ENCODE measurements at places on chromosomes 7 and 10.

DNA sequence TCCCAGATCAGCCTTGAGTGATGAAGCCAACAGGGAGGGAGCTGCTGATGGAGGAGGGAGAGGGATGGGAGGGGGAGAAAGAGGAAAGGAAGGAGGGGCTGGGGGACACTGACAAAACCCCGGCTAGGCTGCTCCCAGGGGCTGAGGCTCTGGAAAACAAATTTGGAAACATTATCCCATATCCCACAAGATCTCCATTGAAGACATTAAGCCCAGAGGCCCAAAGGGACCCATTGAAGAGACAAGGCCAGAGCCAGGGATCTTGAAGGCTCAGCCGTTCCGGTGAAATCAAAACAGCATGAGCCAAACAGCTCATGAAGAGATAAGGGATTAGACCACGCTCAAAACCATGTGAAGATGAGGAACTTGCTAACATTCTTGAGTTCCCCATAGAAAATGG is 184.3 kb upstream of the ITGB1 start:
- DNase-seq, result no peak

DNA sequence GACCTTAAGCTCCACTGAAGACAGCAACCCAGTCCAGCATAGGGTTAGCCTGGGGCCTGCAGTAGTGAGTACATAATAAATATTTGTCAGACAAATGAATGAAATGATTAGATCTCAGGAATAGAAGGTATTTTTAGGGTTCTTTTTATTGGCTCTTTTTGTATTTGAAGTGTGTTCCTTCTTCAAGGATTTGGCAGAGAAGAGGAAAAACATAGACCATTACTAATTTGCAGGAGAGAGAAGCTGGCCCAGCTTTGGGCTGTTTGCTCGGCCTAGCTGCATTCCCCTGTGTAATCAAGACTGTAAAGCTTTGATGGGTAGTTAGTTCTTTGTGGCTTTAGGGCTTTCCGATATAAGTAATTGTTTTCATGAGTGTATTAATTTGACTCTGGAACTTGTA is 64.2 kb downstream of the CNNM2 start:
- no peak for DNase-seq

GRCh38 chr10:5523796-5524574 is 776 bp upstream of the CALML3 start:
- DNase-seq, result no peak

DNA sequence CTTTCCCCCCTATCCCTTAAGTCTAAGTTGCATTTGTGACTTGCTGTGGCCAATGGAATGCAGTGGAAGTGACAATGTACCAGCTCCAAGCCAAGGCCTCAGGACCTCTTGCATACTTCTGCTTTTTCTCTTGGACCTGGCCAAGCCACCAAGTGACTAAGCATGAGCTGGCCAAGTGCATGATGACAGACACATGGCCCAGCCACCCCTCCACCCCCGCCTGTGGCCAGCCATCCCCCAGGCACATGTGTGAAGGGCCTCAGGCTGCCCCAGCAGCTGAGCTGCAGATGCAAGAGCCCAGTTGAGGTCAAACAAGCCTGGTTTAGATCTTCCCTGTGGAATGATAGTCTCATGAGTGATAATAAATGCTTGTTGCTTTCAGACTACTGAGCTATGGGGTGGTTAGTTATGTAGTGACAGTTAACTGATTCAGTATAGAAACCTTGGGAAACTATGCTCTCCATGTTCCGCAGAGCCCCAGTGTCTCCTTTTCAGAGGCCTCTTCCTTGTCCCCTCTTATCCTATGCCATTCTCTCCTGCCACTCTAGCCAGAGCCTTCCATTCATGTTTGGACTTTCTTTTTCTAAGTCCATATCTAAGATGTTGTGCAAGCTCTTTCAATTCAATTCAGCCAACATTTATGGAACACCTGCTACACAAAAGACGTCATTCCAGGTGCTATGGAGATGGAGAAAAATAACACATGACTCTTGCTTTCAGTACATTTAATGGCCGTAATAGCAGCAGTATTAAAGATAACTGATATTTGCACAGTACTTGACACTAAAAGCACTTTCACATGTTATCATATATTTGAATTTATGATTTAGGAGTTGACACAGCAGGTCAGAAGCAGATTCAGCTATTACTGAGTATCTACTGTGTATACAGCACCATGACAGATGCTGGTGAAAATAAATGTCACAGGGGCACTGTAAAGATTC is 55.5 kb upstream of the LOXL4 start:
- peak; percentile 72 for DNase-seq

DNA sequence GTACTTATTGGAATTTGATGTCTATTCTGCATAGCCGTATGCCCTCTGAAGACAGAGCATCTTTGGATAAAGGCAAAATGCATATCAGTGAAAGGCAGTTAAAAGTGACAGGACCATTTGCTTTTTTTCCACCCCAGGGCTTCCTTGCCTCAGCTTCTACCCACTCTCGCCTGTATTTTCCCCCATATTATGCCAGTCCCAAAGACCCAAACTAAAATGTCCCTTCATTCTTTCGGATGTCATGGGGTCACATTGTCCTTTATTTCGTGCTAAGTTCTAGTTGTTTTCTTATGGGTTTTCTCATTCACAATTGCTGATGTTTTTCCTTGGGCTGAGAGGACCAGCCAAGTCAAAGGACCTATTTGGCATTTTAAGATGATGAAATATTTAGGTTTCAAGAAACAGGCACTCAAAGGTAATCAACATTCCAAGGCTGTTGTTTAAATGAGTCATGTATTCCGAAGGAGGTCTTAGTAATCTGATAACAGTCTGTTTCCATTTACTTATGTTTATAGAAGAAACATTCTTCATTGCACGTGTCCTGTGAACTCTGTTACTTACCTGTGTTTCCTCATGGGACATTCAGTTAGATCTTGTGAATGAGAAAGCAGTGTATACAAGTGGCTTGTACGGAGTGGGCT is 74.1 kb downstream of the DNAH11 start:
- no peak for DNase-seq

DNA sequence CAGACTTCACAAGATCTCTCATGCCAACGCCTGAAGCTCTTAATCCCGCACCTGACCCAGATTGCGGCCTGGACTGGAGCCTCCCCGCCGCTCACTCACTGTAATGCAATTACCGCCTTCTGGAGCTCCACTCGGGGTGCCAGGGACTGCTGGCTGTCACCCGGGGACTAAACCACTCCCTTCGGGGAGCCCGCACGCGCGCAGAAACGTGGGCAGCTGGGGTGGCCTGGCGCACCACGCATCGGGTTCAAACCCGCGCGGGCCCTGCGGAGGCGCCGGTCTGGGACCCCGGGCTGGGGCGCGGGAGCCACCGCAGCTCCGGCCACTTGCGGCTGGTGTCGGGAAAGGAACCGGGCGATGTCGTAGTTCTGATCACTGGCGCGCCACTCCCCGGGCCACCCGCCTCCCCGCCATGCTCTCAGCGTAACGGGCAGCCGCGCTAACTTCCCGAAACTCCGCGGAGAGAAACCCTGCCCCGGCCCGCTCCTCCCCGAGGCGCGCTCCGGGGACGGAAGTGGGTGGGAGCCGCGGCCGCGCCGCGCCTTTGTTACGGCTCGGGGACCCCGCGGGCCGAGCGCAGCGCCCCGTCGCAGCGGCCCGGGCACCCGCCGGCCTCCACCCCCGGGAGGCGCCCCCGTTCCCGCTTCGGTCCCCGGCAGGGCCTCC is 100.3 kb upstream of the SVIL start:
- peak; percentile 36 for DNase-seq

GRCh38 chr7:16416289-16417282 is 4.8 kb downstream of the CRPPA start:
- DNase-seq, result no peak

DNA sequence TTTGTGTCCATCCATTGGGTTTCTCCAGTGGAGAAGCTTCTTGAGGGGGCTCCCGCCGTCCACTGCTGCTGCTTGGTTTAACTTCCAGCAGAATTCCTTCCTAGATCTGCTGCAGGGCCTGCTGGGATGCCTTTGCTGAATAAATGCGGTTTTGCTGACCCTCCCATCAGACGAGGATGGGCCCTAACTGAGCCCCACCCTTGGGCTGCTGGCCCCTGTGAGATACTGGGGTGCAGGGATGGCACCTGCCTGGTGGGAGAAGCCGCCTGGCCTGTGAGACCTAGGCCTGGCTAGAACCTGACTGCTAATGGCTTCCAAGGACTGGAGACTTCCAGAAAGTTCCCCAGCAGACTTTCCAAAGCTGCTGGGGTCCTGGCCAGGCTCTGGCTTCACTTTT is 43.8 kb downstream of the ZNF467 start:
- no peak for DNase-seq

- DNase-seq, result peak; percentile 31
These were observed 44.3 kb upstream of the PRKAR1B start for GRCh38 chr7:771234-772004.

DNA sequence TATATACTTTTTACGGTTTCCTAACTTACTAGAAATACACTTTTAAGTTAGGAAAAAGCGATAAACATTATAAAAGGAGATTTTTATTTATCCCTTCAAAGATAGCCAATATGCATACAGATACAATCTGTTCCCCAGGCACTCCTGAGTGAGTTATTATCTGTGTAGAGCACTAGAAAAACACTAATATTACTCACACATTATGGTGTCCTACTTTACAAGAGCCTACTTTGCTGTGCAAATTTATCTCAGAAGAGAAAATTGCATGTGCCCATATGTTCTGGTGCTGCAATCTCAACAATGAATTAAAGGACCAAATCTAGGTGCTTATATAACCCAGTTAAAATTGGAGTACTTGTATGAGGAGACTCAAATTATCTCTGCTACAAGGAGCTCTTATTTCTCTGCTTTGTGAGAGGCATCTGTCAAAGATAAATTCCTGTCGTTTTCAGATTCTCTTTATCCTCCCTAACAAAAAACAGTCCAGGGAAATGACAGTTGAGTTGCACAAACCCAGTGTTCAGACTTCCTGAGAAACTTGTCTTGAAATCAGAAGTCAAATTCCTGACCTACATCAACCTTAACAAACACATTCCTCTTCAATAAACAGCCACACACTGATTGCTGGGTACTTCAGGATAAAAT is 28.9 kb downstream of the CPA1 start:
- no peak for DNase-seq

DNA sequence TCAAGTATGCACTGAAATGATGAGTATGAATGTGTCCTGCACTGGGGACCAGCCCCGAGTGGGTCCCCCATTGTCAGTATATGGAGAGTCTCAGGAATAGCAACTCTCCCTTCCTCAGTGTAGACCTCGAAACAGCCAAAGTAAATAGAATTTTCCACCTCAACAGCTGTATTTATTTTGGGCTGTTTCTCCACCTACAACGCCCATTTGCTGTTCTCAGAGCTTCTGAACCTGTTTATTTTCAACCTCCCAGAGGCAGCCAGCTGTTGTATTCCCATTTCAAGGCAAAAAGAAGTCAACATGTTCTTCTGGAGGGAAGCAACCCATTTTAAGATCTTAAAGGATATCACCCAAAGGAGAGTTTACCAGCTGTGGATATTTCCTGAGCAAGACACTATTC is 59.6 kb upstream of the BICC1 start:
- no peak for DNase-seq

DNA sequence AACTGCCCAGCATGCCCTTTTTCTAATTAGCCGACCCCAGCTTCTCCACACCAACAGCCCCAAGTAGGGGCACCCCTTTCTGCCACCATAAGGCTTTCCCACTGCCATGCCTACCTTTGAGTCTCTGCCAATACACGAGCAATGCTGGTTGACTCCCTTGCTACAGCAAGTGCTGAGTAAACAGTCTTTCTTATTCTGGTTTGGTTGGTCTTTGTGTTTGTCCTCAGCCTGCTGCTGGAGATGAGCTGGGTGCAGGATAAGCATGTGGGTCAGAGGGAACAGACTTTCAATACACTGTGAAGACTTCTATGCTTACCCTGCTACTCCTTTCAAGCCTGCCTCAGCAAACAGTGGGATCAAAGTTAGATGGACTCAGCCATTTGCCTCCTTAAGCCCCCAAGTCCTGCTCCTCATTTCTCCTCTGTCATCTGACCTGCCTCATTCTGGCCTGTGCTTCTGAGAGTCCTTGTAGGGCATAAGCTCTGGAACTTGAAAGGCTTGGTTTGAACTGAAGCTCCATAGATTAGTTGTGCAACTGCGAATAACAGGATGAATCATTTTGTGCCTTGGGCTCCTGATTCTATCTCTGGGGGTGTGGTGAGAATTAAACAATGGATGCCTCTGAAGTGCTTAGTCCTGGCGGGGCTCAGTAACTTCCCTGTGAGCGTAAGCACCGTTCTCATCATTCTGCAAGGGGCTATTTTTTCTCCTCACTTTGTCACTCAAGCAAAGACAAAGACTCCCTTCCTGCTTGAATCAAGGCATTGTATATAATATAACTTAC is 533.8 kb upstream of the DPP6 start:
- DNase-seq, result no peak

DNA sequence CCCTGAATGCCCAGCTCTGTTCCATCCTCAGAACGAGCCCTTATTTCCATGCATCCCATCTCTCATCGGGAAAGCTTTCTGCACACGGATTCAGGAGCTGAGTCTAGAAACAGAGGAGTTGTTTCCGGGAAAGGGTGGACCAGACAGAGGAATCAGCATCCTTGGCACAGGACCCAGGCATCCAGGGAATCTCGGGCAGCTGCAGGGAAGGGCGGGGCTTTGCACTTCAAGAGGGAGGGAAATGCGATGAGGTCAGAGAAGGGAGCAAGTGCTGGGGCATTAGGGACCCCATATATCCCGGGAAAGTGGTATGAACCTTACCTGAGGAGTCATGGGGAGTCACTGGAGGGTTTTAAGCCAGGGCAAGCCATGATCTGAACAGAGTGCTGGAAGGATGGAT is 68.5 kb downstream of the NPTX2 start:
- no peak for DNase-seq

GRCh38 chr10:86535132-86535882 is 13.7 kb upstream of the WAPL start:
- no peak for DNase-seq

DNA sequence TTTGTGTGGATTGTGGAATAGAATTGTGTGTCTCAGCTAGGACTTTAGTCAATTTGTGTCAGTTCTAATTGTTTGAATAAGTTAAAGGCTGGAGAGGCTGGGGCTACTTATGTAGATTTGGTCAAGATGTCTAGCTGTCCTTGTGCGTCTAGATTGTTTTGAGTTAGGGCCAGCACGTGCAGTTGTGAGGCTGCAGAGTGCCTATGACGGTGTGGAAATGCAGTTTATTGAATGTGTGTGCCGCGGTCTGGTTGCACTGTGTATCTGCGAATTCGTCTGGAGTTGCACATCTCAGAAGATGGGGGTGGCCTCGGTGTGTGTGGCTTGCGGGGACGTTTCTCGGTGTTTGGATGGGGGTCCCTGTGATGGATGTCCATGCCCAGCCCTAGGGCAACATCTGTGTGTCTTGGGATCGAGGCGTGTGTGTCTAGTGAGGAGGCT is 10.2 kb downstream of the EMX2 start:
- no peak for DNase-seq
